HEK293T (cell line): ENCODE measurements at places on chromosomes 2 and 18.

DNA sequence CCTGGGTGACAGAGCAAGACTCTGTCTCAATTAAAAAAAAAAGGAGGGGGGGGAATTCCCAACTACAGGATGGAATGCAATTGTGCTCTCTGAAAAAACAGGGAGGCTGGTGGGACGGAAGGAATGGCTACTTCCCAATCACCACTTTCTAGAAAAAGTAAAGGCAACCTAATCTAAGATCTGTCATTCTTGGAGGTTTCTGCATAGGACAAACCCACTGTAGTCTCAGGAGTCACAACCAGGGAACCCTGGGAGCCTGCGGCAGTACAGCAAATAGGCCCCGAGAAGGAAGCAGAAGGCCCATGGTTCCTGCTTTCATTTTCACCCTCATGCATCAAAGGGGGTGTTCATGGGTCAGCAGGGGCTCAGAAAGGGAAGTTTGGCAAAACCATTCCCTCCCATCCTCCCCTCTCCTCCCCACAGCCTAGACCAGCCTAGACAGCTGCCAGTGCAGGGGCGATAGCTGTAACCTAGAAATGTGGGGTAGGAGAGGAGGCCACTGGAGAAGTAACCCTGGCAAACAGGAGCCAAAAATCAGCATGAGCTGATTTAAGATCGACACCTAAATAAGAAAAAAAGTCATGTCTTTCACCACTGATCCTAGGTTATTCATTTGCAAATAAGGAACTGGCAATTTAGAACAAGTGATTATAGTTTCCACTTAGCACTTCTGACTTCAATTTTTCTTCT lies 48.0 kb downstream of the TRABD2A start:
- no peak for DNase-seq

GRCh38 chr2:106521016-106521415 lies 33.9 kb downstream of the CD8B2 start:
- no peak for DNase-seq

DNA sequence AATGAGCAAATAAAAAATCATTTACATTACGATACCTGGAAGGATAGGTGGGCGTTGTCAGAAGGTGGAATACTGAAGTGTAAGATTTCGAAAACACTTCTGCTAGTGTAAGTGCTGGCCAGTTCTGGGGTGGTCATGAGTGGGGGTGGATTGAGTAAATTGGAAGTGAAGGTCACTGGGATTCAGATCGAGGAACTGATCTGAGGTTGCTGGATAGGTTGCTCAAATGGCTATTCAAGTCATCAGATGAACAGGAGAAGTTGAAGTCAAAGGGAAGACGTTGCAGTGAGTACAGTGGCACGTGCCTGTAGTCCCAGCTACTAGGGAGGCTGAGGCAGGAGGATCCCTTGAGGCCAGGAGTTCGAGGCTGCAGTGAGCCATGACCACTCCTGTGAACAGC lies 95.7 kb downstream of the MALT1 start:
- no peak for DNase-seq

DNA sequence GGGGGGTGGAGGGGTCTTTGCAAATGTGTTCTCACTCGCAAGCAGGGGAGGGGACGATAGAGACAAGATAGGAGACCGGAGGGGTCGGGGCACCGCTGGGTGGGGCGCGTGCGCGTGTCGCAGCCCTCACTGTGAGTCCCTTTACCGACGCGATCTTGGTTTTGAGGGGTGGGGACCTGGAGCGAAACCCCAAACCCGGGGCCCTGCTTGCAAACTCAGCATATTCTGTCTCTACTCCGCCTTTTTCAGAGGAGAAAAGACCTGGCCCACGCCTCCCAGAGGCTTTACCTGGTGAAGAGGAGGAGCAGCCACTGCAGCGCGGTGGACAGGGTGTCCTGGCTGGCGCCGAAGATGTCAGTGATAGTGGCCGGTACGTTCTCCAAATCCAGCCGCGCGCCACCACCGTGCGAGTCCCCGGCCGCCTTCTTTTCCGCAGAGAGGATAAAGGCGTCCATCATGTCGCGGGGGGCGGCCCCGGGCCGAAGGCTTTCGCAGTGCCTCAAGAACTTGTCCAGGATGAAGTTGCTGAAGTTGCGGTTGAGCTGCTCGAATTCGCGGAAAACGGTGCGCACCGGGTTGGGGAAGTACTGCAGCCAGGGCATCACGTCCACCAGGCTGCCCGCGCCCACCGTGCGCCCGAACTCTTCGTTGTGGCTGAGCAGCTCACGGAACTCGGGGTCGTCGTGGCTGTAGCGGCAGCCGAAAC lies 1.7 kb downstream of the CYP1B1 start:
- no peak for DNase-seq

- no peak for DNase-seq
These were observed 18.5 kb downstream of the NFE2L2 start for GRCh38 chr2:177246000-177246399.

DNA sequence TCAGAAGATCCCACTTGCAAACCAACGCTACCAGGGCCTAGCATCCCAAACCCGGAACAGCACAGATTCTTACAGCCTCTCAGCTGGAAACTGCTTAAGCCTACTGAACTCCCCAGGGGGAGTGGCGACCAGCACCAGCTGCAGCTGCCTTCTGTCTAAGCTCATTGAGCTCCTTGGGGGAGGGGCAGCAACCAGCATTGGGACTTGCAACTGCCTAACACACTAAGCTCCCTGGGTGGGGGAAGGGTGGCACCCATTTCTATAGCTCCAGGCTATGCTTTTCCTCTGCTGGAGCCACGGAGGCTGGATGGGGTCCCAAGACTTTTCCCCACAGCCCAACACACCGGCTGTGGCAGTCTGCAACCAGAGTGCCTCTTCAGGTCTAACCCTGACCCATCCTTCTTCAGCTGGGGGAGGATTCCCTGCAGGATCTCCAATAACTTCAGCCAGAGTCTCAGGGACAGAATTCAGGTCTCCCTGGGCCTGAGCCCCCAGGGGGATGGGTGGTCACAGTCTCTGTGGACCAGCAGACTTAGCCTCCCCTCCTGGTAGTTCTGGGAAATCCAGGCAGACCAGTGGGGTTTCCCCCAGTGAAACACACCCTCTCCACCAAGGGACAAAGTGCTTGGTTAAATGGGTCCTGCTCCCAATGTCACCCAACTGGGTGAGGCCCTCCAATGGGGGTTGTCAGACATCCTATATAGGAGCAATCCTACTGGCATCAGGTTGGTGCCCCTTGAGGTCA lies 45.9 kb upstream of the ITGA4 start:
- DNase-seq: no peak

DNA sequence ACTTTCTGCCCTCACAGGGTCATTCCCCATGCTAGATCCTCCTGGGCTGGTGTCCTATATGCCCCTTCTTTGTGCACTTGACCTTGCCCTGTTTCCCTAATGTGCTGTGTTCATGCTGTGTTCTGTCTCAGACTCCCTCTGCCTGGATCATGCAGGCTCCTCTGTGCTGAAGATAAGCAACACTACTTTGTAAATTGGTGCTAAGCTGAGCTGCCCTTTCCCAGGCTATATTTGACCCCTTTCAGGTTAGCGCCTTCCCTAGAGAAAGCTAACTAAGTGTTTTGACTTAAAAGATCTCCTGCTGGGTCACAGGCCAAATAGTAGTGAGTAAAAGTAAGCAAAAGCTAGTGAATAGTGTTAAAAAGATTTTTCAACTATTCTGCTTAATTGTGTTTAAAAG lies 257.2 kb upstream of the RGPD4 start:
- DNase-seq: no peak

DNA sequence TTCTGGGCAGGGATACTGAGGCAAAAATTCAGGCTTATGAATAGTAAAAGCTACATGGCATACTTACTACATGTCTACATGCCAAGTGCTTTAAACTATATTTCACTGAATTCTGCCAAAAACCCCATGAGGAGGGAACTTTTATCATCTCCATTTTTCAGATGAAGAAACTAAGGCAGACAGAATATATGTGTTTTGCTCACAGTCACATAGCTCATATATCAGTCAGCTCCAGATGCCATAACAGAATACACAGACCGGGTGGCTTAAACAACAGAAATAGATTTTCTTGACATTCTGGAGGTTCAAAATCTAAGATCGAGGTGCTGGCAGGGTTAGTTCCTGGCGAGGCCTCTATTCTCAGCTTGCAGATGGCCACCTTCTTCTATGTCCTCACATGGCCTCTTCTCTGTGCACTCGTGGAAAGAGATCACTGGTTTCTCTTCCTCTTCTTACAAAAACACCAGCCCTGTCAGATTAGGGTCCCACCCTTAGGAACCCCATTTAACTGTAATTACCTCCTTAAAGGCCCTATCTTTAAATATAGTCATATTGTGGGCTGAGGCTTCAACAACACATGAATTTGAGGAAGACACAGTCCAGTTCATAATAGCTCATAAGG lies 27.1 kb upstream of the CREB1 start:
- DNase-seq: no peak

DNA sequence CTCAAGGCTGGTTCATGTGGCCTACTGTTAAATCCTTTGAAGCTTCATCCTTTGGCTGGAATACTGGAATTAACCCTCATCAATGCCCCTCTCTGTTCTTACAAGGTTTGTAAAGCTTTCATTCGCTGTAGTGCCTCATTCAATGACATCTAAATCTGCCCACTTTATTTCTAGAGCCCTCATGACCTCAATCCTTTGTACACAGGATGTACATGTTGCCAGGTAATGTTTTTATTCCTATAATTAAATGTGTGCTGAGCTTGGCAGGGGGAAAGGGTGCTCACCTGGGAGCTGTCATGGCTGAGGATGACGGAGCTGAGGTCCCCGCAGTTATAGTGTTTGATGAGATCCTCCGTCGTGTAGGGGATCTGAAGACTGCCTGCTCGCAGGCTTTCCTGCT lies 39.3 kb downstream of the TRABD2A start:
- no peak for DNase-seq

DNA sequence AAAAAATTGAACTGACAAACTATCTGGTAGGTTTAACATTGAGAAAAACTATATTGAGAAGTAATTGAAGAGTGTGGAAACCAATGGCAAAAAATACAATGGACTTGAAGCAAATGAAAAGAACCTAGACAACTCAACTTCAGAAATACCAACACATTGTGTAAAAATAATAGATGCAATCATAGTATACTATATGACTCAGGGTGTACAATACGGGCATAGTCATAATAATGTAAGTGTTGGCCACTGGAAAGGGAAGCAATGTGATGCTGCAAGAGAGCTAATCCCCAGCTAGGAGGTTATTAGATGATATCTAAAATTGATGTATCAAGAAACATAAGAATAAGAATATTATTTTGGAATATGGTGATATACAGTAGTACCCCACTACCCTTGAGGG lies 45.3 kb downstream of the SMAD7 start:
- no peak for DNase-seq

GRCh38 chr2:101430156-101430555 lies 42.9 kb upstream of the CREG2 start:
- no peak for DNase-seq

- DNase-seq: no peak
These were observed 41.3 kb upstream of the GYPC start for GRCh38 chr2:126614524-126615227.

- DNase-seq: no peak
These were observed 105.0 kb downstream of the ACKR3 start for GRCh38 chr2:236674646-236675045.

- no peak for DNase-seq
These were observed 54.9 kb downstream of the DSC3 start for GRCh38 chr18:30987467-30988241.

DNA sequence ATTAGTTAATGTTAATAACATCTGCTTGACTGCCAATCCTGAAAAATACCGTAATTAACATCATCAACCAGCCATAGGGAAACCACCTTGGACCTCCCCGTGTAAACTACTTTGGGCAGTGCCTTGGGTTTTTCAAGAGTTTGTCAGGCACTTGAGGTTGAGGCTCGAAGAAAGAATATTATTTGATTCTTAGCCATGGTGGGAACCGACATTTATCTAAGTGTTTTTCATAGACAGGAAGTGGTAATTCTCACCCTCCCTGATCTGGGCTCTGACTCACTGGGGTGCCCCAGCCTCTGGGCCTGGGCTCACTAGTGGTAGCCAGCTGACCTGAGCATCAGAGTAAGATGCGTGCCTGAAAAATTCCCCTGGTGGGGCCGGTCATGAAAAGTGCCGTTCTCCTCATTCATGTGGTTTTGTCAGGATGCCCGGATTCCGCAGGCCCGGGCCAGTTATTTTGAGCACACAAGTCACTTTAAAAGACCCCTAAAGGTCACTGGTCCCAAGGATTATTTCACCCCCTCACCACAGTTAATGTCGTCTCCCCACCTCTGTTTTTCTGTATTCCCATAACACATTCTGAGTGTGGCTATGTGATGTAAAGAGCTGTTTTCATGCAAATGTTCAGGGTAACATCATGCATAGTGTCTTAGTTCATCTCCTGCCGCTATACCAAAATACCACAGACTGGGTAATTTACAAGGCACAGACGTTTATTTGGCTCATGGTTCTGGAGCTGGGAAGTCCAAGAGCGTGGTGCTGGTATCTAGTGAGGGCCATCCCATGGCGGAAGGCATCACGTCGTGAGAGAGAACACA lies 21.6 kb upstream of the SPATA3 start:
- no peak for DNase-seq

DNA sequence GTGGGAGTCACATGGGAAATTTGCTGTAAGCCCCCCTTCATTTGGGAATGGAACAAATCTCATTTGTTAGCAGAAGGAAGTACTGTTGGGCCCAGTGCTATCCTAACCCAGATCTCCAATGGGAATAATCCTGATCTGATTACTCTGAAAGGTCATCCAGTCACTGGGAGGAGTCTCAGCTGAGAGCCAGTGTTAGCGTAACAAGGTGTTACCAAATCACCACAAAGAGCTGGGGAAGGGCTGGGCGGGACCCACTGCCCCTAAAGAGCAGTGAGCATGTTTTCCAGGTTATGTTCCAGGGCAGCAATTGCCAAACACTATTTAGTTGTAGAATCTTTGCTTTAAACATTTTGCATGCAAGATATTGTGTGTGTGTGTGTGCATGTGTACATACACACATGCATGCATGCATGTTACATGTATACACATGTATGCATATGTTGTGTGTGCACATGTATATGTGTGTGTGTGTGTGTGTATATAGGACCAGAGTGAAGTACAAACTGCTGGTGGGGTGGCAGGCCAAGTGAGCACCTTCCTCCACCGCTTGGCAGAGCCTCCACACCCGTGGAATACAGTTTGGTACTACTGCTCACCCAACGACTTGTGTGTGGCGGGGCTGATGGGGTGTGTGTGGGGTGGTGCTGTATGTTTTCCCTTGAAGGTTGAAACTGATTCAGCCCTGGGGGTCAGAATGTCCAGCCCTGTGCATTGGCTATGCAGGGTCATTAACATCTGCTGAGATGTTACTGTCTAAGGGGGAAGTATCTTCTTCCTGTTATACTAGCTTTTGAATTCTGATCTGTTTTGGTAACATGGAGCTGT lies 15.2 kb downstream of the INPP5D start:
- no peak for DNase-seq

- no peak for DNase-seq
These were observed 90.2 kb upstream of the UXS1 start for GRCh38 chr2:106284255-106284654.

GRCh38 chr2:174846941-174847938 lies 83.0 kb upstream of the CHRNA1 start:
- peak; percentile 58 for DNase-seq

- no peak for DNase-seq
These were observed 68.5 kb downstream of the PLB1 start for GRCh38 chr2:28564346-28564745.
